Colonic mucosa (tissue), 4 donors: ENCODE measurements at places on chromosomes 7 and 10.

GRCh38 chr10:119759832-119760231 lies 34.0 kb downstream of the INPP5F start:
- no peak for DNase-seq

GRCh38 chr7:150895809-150896208 lies 43.5 kb downstream of the AOC1 start:
- DNase-seq = no peak

GRCh38 chr10:130236711-130237110 lies 100.5 kb downstream of the GLRX3 start:
- DNase-seq = no peak

DNA sequence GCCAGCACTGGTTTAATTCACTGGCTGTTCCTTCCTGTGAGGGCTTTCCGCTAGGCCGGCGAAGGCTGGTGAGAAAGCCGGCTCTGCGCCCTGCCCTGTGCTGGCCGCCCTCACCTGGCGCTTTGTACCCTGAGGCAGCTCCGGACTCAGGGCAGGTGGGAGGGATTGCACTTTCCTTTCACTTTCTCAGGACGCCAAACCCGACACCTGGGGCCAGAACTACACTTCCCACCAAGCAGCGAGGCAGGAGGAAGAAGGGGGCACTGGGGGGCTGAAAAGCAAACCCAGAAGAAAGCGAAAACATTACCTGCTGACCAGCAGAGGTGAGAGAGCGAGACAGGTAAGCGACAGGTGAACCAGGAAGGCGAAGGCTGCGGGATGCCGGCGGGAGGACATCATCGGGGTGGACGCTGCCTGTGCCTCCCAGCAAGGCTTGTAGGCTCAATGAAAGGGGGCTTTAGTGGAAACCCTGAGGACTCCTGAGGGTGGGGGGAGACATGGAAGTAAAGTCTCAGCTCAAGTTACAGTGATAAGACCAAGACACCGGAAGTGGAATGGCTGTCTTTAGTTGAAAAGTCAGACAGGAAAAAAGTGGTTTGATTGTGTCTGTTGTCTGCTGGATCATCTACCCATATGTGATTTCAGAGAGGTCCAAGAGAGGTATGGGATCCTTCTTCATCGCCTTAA lies at the start of gene RAB19:
Gene RAB19 (plus strand): TSS at position 181 of the 687 bp plus-strand sequence. CDS start 3,589 bp downstream, outside the sequence.
- peak; percentile 79 for DNase-seq

GRCh38 chr10:96344178-96344577 lies 14.6 kb downstream of the OPALIN start:
- no peak for DNase-seq

DNA sequence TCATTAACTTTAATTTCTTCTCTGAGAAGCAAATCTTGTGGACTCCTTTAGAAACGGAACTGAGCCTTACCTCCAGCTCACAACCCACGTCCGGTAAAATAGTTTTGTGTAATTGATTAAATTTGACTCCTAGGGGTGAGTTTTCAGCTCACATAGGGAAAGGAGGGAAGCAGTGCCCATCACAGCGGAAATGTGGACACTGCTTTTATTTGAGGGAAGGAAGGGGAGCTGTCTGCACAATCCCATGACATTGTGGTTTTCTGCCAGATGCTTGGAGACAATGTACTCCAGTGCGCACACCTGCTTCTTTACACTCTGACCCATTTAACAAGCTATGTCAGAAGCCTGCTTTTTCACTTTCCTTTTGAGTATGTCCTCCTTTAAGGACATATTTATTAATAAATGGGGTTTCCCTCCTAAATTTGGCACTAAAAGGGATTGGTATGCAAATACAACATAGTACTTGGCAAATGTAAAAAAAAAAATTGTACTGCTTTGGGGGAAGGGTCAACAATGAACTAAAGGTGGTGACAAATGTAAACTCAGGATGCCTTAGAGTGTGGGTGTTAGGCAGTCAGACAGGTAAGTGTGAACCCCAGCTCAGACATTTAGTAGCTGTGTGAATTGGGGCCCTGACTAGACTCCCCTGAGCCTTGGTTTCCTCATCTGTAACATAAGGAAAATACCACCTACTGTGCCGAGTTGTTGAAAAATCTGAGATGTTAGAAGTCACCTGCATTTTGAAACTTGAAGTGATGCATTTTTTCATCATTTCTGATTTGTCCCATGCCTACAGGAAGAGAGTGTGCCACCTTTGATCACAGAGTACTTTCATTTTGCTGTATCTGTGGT lies 90.2 kb upstream of the KLF6 start:
- no peak for DNase-seq

- DNase-seq = no peak
These were observed 48.8 kb downstream of the HOXA1 start for GRCh38 chr7:27046854-27047549.

DNA sequence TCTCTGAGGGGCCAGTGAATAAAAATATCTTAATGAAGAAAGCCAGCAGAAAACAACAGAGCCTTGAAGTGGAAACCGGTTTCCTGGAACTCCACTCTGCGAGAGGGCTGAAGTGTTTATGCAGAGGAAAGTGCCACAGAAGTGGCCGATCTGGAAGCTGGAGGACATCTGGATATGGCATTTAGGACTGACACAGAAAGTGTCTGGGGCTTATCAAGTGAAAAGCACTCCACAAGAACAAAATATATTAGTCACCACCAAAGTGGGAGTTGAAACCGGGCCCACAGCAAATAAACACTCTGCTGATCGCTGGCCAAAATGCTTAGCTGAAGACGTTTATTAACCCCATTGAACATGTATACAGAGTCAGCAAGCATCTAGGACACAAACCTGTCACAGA lies 7.8 kb downstream of the NOD1 start:
- DNase-seq = peak; percentile 57

DNA sequence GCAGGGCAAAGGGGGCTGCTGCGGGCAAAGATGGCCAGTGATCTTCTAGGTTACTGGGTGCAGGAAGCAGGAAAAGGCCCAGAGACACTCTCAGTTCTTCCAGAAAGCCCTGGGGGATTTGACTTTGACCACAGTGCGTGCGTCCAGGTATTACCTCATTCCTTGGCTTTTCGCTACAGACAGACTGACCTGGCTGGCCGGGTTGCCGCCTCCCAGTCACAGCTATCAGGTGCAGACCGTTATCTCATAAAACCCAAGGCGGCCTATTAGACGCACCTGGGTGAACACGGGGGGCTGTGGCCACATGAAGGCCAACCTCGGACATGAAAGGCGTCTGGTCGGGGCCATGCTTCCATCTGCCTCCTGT lies 80.3 kb downstream of the FOXL3 start:
- DNase-seq = no peak

GRCh38 chr10:77857272-77857671 lies 69.3 kb downstream of the DLG5 start:
- no peak for DNase-seq

GRCh38 chr10:44398747-44399658 lies 14.1 kb upstream of the CXCL12 start:
- no peak for DNase-seq

DNA sequence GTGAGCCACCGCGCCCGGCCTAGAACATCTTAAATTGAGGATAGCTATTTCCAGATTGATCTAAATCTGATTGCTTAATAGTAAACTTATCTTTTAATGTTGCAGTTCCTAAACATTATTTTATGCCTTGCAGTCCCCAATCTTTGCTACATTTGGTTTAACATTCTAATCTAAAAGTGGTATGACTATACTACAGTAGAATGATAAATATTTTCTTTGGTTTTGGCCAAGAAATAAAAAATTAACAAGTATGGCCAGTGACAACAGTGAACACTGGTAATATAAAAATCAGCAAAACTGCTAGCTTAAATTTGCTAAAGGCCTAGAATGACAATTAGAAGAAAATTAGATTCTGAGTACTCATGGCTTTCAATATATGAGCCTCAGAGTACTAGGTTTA lies 73.5 kb downstream of the CDK6 start:
- no peak for DNase-seq

DNA sequence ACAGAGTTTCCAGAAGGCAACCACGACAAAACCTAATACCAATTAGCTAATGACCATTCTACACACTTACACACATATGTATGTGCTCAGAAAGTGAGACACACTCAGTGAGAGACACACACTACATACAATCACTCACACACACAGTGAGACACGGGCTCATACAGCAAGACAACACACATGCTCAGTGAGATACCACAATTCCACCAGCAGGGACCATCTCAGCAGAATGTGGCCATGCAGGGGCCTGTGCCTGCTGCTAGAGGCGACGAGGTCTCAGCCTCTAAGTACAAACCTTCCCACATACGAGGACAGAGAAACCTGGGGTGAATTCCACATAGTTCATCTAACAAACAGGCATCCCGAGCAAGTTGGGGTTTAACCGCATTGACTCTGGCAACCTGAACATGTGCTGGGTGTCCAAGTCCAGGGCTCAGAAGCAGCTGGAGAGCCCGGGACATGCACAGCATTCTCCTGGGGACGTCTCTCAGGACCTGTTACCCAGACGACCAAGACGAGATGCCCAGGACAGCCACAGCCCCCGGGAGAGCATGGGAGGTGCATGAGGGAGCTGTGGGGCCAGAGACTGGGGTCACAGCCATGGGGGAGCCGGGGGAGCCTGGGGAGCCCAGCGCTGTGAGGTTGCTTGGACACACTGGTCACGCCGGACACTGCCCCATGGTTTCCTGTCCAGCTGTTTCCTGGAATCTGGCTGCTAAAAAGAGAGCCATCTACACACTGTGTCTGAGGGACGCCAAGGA lies 523.6 kb downstream of the PTPRN2 start:
- no peak for DNase-seq

GRCh38 chr10:45379891-45380540 lies 6.0 kb downstream of the ALOX5 start:
- DNase-seq = peak; percentile 33

- DNase-seq = no peak
These were observed 263.5 kb downstream of the ZEB1 start for GRCh38 chr10:31582365-31583052.

DNA sequence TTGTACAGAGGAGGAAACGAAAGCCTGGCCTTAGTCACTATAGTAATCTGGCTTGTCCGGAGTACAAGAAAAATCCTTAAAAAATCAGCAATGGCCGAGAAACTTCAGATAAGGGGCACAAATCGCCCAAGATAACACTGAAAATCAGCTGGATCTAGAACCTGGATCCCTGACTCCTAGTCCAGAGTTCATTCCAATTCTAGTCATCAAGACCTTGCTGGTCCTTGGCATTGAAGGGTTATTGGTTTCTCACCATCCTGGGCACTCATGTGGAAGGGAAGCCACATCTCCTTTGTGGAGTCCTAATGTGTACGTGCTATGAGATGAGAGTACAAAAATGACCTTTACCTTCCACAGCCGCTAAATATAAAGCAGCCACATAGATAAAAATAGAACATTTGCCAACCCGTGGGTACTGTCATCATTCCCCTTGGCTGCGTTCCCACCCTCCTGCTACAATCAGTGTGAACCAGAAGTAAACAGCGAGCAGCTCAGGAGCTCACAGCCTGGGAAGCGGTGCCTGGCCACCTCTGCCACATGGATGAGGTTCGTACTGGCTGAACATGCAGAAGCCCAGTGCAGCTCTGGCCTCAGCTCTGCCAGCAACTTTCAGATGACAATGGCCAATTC lies 116.0 kb upstream of the PDLIM1 start:
- DNase-seq = peak; percentile 74

DNA sequence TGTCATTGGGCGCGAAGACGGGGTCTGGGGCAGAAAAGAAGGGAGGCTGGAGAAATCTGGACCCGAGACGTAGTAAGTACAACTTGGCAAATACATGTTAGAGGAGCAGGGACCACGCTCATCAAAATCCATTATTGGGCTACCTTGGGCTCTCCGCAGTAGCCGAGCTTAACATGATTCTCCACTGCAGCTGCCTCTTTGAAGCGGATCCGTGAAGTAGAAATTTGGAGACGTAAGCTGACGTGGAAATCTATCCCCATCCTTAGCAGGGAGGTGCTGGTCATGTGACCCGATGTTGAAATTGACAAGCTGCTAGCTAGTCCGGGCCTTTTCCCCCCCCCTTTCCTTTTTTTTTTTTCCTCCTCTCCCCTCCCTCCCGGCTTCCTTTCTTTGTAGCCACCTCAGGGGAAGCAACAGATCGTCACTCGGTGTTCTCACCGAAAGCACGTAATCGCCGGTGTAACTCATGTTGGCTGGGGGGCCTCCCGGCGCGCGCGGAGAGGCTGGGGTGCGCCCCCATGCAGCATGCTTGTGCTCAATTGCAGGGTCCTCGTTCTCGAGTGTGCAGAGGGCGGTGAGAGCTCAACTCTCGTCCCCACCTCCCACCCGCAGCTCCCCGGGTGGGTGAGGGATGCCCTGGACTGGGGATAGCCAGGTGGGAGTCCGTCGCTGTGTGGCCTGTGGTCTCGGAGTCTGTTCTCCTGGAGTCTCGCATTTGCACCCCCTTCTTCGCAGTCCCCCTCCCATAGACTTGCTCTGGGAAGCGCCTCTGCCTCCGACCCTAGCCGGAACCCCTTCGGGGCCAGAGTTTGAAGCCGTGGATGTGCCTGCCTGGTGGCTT lies at the start of gene HOXA11:
Gene HOXA11 (minus strand): TSS at position 220 of the 841 bp plus-strand sequence. CDS start 88 bp downstream, at position 132.
- DNase-seq = peak; percentile 91

- DNase-seq = no peak
These were observed 60.3 kb upstream of the IL6 start for GRCh38 chr7:22666732-22667131.

GRCh38 chr7:96300502-96300901 lies 21.4 kb downstream of the SLC25A13 start:
- DNase-seq = no peak

- DNase-seq = no peak
These were observed 150.2 kb upstream of the AUTS2 start for GRCh38 chr7:69448071-69448470.

- DNase-seq = no peak
These were observed 48.8 kb upstream of the ATOH7 start for GRCh38 chr10:68280758-68281157.

GRCh38 chr7:20279979-20280378 lies 50.7 kb upstream of the ITGB8 start:
- no peak for DNase-seq

DNA sequence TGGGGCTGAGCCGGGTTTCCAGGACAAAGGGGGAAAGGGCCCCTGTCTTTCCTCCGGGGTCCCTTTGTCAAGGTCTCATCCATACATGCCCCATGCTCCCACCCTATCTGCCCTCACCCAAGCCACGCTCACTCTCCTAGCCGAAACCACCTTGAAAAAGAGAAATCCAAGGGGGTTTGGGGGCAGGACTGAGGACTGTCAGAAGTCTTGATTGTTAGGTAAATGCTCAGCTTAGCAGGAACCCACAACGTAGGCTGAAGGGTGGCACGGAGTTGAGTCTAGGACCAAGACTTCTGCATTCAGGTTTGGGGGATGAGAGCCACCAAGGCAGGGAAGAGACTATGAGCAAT lies 719 bp upstream of the PGAM2 start:
- no peak for DNase-seq

- no peak for DNase-seq
These were observed 51.2 kb downstream of the PRKAG2 start for GRCh38 chr7:151825721-151826120.

GRCh38 chr7:154503962-154504550 lies 451.9 kb downstream of the DPP6 start:
- DNase-seq = no peak

- no peak for DNase-seq
These were observed 173.6 kb upstream of the AKR1E2 start for GRCh38 chr10:4652111-4653010.

- no peak for DNase-seq
These were observed 561.5 kb upstream of the POT1 start for GRCh38 chr7:125491137-125491536.
